ENCODE measurements at places on chromosomes 3 and 15.

DNA sequence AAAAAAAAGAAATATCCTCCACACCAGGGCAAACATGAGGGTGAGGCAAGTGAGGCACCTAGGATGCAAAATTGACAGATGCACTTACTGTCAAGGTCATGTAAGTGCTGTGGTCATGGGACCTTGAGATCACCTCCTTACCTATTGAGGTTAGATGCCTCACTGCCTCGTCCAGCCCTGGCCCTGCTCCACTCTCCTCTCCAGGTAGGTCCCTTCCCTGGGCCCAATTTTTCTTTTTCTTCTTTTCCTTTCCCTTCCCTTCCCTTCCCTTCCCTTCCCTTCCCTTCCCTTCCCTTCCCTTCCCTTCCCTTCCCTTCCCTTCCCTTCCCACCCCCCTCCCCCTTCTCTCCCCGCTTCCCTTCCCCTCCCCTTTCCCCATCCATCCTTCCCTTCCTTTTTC lies 71.1 kb upstream of the DLG1 start:
- no peak for DNase-seq

- DNase-seq: no peak
These were observed 11.0 kb downstream of the SPTBN5 start for GRCh38 chr15:41882689-41883483.

DNA sequence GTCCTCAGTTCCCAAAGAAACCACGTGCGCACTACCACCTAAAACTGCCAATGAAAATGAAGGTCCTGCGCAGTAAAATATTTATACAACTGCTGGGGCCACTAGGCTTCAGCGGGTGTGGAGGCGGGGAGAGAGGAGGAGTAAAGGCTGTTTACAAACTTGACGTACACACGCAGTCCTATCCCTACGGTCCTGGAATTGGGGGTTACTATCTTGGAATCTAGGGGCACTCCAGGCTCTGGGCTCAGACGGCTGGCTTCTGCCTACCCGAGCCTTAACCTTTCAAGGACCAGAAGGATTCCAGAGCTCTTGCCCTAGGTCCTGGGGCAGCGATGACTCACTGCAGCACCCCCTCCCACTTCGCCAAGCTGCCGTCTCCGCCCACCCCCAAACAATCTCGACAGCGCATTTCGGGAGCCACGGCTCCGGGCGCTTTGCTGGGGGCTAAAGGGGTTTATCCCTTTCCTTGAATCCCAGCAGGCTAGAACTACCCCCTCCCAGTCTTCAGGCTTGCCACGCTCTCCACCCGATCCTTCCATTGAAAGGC lies 3.0 kb downstream of the ADAMTS9 start:
- no peak for DNase-seq

DNA sequence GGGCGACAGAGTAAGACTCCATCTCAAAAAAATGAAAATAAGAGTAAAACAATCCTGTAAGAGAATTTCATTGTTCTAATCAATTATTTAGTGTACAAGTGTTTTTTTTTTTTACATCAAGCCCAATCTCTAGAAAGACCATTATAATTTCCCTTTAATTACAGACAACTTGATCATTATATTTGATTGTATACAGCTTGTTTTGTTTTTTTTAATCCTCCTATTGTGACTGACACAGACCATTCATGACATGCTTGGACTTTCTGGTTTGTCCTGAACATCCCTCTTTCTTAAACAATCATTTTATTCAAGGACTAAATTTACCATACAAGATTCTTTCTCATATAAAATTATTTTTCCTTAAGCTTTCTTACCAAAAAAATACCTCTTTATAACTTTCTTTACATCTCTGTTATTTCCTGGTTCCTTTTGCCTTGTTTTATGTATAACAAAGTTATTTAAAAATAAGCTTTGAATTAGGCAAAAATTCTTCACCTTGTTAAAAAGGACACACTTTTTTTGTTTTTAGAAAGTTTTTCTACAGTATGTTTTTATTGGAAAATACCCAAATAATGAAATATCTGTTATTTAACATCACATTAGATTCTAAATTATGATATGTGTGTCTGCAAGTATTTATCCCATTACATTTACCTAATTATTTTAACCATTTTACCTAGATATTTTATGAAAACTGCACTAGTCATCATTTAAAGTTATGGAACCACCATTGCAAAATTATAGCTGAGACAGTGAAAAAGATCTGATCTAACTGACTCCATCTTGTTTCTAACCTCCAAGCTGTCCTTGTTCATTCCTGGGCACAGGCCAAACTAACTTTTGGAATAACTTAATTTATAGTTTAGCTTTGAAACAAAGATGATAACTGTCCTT lies 26.1 kb upstream of the GFM1 start:
- no peak for DNase-seq

GRCh38 chr3:145915787-145916186 lies 245.2 kb downstream of the PLOD2 start:
- DNase-seq: no peak

- DNase-seq: no peak
These were observed 133.0 kb upstream of the SNTN start for GRCh38 chr3:63519426-63519825.

- DNase-seq: no peak
These were observed 24.4 kb downstream of the DCBLD2 start for GRCh38 chr3:98877132-98877531.

DNA sequence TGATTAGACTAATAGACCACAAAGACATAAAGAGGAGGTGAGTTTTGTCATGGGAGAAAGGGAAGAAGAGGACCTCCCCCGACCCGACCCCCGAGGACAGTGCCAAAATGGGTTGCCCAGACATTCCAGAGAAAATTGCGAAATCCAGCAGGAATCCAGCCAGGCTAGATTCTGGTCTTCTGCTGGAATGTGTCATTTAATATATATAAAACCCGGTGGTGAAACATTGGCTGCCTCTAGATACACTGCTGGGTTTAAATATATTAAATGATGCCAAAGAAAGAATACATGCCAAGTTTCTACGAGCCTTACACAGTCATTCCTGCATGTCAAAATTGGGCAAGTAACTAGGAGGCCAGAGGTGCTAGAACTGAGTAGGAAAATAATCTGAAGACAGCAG lies 45.3 kb upstream of the SPESP1 start:
- no peak for DNase-seq

- DNase-seq: no peak
These were observed 42.0 kb downstream of the WWTR1 start for GRCh38 chr3:149615731-149616221.

GRCh38 chr3:28915741-28916500 lies 364.9 kb upstream of the RBMS3 start:
- DNase-seq: peak; percentile 59

GRCh38 chr3:55570271-55570711 lies 83.2 kb upstream of the WNT5A start:
- no peak for DNase-seq

GRCh38 chr3:129313415-129313664 lies 34.7 kb downstream of the HMCES start:
- no peak for DNase-seq

- no peak for DNase-seq
These were observed 18.4 kb upstream of the MITF start for GRCh38 chr3:69720824-69721223.

- peak; percentile 29 for DNase-seq
These were observed 641 bp downstream of the ACVR2B start for GRCh38 chr3:38454178-38454883.

- DNase-seq: no peak
These were observed 31.2 kb downstream of the RAB11A start for GRCh38 chr15:65900488-65900887.

DNA sequence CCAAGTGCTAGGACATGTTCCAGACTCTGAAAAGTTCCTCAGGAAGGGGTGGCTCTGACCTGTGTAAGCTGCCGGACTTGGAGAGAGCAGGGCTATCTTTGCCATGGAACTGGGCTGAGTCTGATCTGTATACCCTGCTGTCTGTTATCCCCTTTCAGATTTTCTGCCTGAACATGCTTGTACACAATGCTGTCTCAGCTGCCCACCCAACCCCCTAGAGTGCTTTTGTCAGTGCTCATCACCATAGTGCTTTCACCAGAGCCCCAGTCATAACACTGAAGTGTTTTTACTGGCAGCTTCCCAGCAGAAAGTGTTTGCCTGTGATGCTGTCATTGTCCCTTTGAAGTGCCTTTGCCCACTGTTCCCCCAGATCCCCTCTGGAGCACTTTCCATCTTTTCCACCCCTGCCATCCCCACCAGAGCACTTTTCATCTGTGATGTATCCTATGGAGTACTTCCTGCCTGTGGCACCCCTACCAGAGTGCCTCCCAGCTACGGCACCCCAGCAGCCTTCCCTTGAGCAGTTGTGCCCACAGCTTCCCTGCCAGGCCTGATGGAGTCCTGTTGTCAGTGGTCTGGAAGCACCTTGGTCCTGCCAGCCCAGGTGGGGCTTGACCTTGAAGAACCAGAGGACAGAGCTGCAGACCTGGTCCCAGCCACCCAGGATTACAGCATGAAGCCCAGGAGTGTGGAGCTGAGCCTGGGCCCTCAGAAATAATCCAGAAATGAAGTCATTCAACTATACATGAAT lies 397.7 kb downstream of the DIPK2A start:
- no peak for DNase-seq

GRCh38 chr15:101615986-101616848 lies 36.0 kb downstream of the TM2D3 start:
- DNase-seq: peak; percentile 74
